Spinal cord (tissue), 10 donors: ENCODE measurements at places on chromosomes 1 and 21. TPM values are rescaled to one million over a fixed set of nuclear protein-coding genes. Genes with fewer than 3 reads are reported as not detected.

GRCh38 chr1:62981434-62981833 is 197.5 kb downstream of the ATG4C start:
- no peaks in the 10 kb centered on the region for H3K36me3 ChIP-seq
- H3K27ac ChIP-seq = no peak overlapping the region
- H3K4me1 ChIP-seq = no peaks in the 10 kb centered on the region
- no peak overlapping the region for H3K4me3 ChIP-seq

GRCh38 chr1:51661081-51661518 is 44.2 kb downstream of the OSBPL9 start:
- H3K27ac ChIP-seq = no peak overlapping the region
- no peaks in the 10 kb centered on the region for H3K4me1 ChIP-seq
- no peaks in the 10 kb centered on the region for H3K27me3 ChIP-seq
- H3K36me3 ChIP-seq = peaks cover 6% of the 10 kb centered on the region
- H3K4me3 ChIP-seq = no peak overlapping the region

DNA sequence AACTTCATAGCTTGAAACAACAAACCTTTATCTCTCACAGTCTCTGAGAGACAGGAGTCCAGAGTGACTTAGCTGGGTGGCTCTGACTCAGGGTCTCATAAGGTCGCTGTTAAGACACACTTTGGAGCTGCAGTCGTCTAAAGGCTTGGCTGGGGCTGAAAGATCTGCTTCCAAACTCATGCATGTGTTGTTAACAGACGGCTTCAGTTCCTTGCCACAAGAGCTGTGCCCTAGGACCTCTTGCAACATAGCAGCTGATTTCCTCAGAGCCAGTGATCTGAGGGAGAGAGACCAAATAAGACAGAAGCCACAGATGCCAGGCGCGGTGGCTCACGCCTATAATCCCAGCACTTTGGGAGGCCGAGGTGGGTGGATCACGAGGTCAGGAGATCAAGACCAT is 176.8 kb downstream of the DISC1 start:
- H3K27ac ChIP-seq = no peak overlapping the region
- H3K27me3 ChIP-seq = no peaks in the 10 kb centered on the region
- DNase-seq = no peak
- H3K4me3 ChIP-seq = no peak overlapping the region
- peaks cover 5% of the 10 kb centered on the region for H3K36me3 ChIP-seq

C1QA gene
- 48.2 TPM for total RNA-seq

PCP4 gene
- total RNA-seq = 25.8 TPM

GRCh38 chr21:37568916-37569315 is 202.3 kb downstream of the DYRK1A start:
- peaks cover 15% of the 10 kb centered on the region for H3K4me1 ChIP-seq
- H3K4me3 ChIP-seq = no peak overlapping the region
- no peaks in the 10 kb centered on the region for H3K36me3 ChIP-seq

DNA sequence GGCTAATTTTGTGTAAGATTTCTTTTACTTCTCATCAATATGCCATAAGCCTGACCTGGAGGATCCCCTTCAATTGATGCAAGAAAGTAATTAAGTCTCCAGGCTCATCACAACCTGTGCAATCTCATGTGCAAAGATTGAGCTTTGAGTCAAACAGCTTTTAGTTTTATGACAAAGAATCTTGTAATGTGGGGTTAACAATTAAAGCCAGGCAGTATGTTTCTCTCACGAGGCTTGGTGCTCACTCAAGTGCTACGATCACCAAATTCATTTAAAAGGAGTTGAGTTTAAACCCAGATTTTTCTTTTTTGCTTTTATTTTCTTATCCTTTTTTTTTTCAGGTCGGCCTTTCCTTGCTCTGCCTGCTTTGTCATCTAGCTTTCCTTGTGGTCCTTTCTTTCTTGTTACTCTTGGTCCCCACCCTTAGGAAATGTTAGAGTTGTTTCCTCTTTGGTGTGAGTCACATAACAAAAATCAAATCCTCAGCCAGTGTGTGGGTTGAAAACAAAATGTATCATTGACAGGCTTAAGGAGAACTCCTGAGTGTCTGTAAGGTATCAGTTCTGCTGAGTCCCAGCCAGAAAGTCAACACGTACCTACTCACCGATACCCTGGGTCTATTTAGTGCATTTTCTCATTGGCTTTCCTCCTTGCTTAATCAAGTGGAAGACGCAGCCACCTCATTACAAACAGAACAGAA is 1037.2 kb downstream of the ADGRL2 start:
- H3K27ac ChIP-seq = no peak overlapping the region
- peaks cover 2% of the 10 kb centered on the region for H3K27me3 ChIP-seq
- no peak overlapping the region for H3K4me3 ChIP-seq
- no peak for DNase-seq
- no peaks in the 10 kb centered on the region for H3K4me1 ChIP-seq

GRCh38 chr1:243564814-243565213 is 285.2 kb downstream of the AKT3 start:
- H3K4me3 ChIP-seq = no peak overlapping the region
- H3K36me3 ChIP-seq = peaks cover 3% of the 10 kb centered on the region
- no peak overlapping the region for H3K27ac ChIP-seq

WLS gene
- 209 TPM for total RNA-seq

DNA sequence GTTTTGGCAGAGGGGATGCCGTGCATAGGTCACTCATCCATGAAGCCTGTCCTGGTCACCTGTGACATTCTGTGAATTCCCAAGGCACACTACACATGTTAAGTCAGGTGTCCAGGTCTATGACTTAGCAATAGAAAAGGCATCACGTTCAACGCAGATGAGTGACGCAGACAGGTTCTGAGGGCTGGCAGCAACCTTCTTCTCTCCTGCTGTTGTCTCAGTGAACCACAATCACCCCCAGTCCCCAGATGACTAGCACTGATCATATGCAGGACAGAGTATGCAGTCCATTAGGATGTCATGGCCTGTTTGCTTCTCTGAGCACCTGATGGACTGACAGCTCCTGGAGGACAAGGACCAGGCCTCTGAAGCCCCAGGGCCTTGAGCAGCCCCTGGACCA is 157.8 kb upstream of the KAZN start:
- no peak overlapping the region for H3K27ac ChIP-seq
- H3K4me1 ChIP-seq = peaks cover 6% of the 10 kb centered on the region
- no peak overlapping the region for H3K4me3 ChIP-seq

DNA sequence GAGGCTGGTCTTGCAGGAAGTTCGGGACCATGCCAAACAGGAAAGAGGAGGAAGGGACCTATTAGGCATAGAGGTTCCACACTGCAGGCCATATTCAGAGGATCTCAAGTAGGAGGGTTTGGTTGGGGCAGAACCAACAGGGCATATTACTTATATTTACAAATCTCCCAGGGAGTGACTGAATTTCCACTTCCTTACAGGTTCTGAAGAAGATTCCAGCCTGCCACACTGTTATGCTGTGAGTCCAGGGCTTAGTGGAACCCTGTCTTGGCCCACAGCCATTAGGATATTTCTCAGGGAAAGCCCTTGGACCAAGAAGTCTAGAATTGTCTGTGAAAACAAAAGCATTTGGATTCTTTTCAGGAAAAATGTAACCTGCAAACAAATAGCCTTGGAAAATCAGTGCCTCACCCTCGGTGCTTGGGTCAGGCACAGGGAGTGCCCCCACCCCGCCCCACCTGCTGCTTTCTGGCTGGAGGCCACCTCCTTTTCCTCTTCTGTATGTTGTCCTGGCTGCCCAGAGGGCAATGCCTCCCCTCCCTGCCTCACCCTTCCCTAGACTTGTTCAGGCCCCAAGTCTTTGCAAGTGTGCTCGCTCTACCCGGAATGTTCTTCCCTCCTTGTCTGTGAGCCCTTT is 41.0 kb upstream of the JUN start:
- no peak for DNase-seq
- no peaks in the 10 kb centered on the region for H3K36me3 ChIP-seq
- peaks cover 3% of the 10 kb centered on the region for H3K4me1 ChIP-seq
- H3K27ac ChIP-seq = no peak overlapping the region
- H3K27me3 ChIP-seq = no peaks in the 10 kb centered on the region

CHIT1 gene
- 0.79 TPM for total RNA-seq

NUDT4B gene
- 2.8 TPM for total RNA-seq

SYPL2 gene
- total RNA-seq = 0.72 TPM

VASH2 gene
- total RNA-seq = 10.3 TPM

GRCh38 chr1:55384637-55385036 is 169.5 kb upstream of the USP24 start:
- no peak overlapping the region for H3K4me3 ChIP-seq
- peaks cover 5% of the 10 kb centered on the region for H3K4me1 ChIP-seq
- no peak for DNase-seq
- no peak overlapping the region for H3K27ac ChIP-seq
- H3K27me3 ChIP-seq = no peaks in the 10 kb centered on the region

- no peak overlapping the region for H3K4me3 ChIP-seq
- H3K36me3 ChIP-seq = no peaks in the 10 kb centered on the region
- no peak overlapping the region for H3K27ac ChIP-seq
Measured at GRCh38 chr1:206514813-206515387, 7.6 kb downstream of the RASSF5 start.

- H3K4me3 ChIP-seq = peak within 1 kb of the TSS; percentile 40
- peaks cover 24% of the 10 kb centered on the region for H3K36me3 ChIP-seq
- DNase-seq = peak; percentile 51
- H3K27me3 ChIP-seq = no peaks in the 10 kb centered on the region
- H3K4me1 ChIP-seq = peaks cover 39% of the 10 kb centered on the region
Measured at GRCh38 chr1:32870615-32871363, at the start of gene FNDC5. FNDC5 (minus strand) TSS chr1:32870912.

DNA sequence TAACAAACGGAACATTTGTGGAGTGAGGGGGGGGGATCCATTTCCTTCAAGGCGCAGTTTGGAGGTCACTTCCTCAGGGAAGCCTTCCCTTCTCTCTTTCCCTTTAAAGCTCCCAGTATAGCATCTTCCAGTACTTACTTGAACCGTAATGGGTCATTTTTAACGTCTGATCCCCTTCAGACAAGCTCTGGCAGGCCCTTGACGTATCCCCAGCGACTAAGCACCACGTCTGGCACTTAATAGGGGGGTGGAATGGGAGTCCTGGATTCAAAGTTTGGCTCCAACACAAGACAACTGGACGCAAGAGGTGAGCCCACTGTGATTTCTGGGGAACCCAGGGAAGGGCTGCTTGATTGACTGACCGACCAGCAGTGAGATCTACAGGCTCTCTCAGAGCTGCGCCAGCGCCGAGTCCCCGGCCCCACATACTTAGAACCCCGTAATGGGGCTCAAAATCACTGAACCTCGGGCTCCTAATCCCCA is 441 bp downstream of the YARS1 start:
- H3K27me3 ChIP-seq = no peaks in the 10 kb centered on the region
- H3K36me3 ChIP-seq = no peaks in the 10 kb centered on the region
- H3K4me1 ChIP-seq = peaks cover 24% of the 10 kb centered on the region
- H3K27ac ChIP-seq = peak overlapping the region; percentile 85
- peak overlapping the region; percentile 86 for H3K4me3 ChIP-seq
- DNase-seq = peak; percentile 4

OPRD1 gene
- 1.4 TPM for total RNA-seq

DNA sequence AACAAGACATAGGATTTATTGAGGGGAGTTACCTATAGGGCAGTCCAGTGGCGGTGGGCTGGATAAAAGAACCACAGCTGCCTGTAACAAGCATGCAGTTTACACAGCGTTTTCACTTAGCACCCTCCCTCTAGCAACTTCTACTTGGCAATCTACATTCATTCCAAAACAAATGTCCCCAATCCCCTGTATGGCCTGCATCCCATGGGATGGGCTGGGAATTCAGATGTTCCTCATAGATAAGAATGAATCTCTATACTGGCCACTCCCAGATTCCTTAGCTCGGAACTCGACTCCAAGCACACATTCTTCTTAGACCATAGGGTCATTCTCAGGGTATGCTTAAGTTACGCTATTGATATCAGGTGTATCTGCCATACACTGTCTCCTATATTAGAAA is 33.3 kb downstream of the PCP4 start:
- no peak overlapping the region for H3K4me3 ChIP-seq
- no peak for DNase-seq
- H3K4me1 ChIP-seq = no peaks in the 10 kb centered on the region
- no peaks in the 10 kb centered on the region for H3K36me3 ChIP-seq

GRCh38 chr1:93471911-93472310 is 24.0 kb downstream of the FNBP1L start:
- peaks cover 3% of the 10 kb centered on the region for H3K4me1 ChIP-seq
- H3K4me3 ChIP-seq = no peak overlapping the region
- no peaks in the 10 kb centered on the region for H3K27me3 ChIP-seq
- peak; percentile 25 for DNase-seq
- H3K27ac ChIP-seq = no peak overlapping the region

- H3K4me1 ChIP-seq = peaks cover 19% of the 10 kb centered on the region
- H3K27me3 ChIP-seq = peaks cover 15% of the 10 kb centered on the region
- H3K27ac ChIP-seq = peak within 1 kb of the TSS; percentile 57
- peak within 1 kb of the TSS; percentile 53 for H3K4me3 ChIP-seq
- H3K36me3 ChIP-seq = no peaks in the 10 kb centered on the region
Measured at GRCh38 chr1:9128520-9129265, at the start of gene GPR157. GPR157 (minus strand) TSS chr1:9129102; CDS start chr1:9129027, 75 bp downstream.

GRCh38 chr21:26140164-26140579 is 30.4 kb downstream of the APP start:
- H3K4me1 ChIP-seq = peaks cover 4% of the 10 kb centered on the region
- H3K36me3 ChIP-seq = no peaks in the 10 kb centered on the region
- no peak overlapping the region for H3K27ac ChIP-seq
- no peaks in the 10 kb centered on the region for H3K27me3 ChIP-seq

HFM1 gene
- 15.1 TPM for total RNA-seq

PLCH2 gene
- total RNA-seq = 3.3 TPM

GRCh38 chr1:244801246-244801645 is 34.2 kb upstream of the COX20 start:
- no peaks in the 10 kb centered on the region for H3K36me3 ChIP-seq
- H3K27me3 ChIP-seq = no peaks in the 10 kb centered on the region
- DNase-seq = no peak

GRCh38 chr1:27785781-27786455 is 12.9 kb downstream of the STX12 start:
- DNase-seq = no peak
- H3K27me3 ChIP-seq = no peaks in the 10 kb centered on the region
- H3K27ac ChIP-seq = no peak overlapping the region
- peaks cover 10% of the 10 kb centered on the region for H3K4me1 ChIP-seq

CDC42BPA gene
- total RNA-seq = 58.9 TPM
